ENCODE measurements at places on chromosomes 7 and 10.

GRCh38 chr7:129947701-129948100 is 5.1 kb downstream of the UBE2H start:
- no peak for DNase-seq

GRCh38 chr7:66236713-66237303 is 31.7 kb downstream of the TPST1 start:
- no peak for DNase-seq

DNA sequence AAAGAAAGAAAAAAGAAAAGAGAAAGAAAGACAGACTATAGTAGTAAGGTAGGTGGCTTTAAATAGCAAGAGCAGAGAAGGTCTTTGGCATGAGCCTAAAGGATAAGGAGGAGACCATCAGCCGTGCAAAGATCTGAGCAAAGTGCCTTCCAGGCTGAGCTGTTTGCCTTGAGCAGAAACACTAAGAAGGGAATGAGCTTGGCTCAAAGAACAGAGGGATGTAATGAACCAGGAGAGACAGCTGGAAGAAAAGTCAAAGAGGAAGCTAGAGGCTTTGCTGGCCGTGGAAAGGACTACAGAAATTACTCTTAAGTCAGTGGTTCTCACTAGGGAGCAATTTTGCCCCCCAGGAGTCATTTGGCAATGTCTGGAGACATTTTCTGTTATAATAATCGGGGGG is 228.6 kb downstream of the FGFR2 start:
- no peak for DNase-seq

DNA sequence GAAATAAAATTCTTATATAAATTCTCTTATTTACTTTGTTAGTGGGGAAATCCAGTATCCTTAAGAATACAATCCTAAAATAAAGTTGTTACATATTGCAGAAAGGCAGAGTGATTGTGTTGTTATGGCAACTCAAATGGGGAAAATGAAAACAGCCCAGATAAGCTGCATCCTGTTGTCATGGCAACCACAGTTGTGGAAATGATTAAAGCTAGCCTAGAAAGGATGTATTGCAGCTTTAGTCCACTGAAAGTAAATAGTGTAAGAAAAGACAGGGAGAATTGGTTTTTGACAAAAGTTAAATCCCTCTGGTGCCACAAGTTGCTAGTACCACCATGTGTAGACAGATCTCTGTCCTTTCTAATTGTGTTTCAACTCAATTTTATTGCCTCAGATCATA is 43.2 kb downstream of the BTRC start:
- no peak for DNase-seq

DNA sequence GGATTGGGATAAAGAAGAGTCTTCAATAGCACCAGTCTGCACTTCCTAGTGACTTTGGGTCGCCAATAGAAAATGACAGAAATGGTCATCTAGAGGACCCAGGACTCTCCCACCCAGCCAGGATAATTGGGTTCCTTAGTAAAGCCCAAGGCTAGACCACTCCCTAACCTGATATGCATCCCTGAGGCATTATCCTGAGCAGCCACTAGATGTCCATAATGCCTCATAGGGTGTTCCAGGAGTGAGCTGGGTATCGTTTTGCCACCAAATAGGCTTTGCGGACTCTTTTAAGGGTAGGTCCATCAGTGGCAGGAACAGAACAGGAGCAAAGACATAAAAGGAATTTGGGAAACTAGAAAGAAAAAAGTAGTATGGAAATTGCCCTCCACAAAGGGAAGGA is 4.5 kb upstream of the LRRC4 start:
- DNase-seq: no peak

GRCh38 chr7:33854801-33855350 is 50.5 kb upstream of the BMPER start:
- DNase-seq: no peak

DNA sequence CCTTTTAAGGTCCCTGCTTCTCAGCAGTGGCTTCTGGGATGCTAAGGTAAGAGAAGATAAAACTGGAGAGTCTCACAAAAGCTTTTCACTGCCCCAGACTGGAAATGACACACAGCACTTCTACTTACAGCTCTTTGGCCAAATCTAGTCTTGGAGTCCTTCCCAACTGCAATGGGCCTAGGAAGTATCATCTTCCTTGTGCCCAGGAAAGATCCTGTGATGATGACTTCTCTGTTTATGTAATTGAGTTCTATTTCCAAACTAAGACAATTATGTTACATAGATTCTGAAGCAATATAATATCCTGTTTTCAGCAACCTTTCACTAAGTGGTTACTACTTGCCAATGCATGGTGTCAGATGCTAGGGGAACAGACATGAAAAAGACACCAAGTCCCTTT is 234.1 kb downstream of the PTEN start:
- no peak for DNase-seq

GRCh38 chr10:9175200-9175599 is 1120.7 kb downstream of the GATA3 start:
- DNase-seq: no peak

DNA sequence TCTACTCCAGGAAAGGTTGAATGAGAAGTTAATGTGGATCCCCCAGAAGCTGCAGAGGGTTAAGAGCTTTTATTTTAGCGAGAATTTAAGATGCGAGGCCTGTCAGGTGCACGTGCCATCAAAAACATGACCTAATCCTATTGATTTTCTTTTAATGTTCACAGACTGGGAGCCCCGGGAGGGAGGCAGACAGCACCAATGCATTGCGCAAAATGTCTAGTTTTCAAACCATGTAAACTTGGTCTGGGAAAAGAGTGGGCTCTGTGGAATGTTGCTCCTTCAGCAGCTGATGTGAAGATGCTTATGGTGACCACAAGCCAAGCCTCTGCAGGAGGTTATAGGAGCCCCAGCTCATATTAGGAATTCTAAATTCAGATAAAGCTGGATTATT is 172.0 kb upstream of the ITGB1 start:
- no peak for DNase-seq

All from NCI-H1930 (cell line).